Activated CD8-positive, alpha-beta memory T cell treated with anti-CD3 and anti-CD28 coated beads, Interleukin-2, amount 50 U/mL, for 48 hours (primary cell): ENCODE measurements at places on chromosomes 7 and 10.

DNA sequence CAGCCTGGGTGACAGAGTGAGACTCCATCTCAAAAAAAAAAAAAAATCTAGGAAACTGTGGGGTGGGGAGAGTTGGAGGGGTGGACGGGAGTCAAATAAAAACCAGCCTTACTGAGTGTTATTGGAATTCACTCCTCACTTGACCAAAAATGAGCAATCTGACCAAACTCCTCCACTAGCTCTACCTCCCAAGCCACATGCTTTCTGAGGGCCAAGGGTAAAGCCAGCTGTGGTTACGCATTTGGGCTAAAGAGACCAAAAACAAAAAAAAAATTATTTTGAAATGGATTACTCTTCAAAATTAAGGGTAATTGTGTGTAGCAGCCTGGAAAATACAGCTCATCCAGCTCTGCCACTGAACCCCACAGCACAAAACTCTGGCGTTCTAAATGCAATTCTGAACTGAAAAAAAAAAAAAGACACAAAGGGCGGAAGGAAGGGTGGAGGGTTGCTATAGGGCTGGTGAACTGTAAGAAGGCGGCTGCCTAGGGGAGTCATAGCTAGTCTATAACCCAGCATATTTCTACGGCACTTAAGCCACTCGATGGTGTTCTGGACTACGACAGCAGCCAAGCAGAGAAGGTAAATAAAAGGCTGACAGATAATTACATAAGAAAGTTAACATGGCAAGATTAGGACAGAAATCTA lies 7.8 kb downstream of the ELMO1 start:
- DNase-seq, result no peak

GRCh38 chr10:23063045-23063972 lies 32.1 kb upstream of the MSRB2 start:
- no peak for DNase-seq

DNA sequence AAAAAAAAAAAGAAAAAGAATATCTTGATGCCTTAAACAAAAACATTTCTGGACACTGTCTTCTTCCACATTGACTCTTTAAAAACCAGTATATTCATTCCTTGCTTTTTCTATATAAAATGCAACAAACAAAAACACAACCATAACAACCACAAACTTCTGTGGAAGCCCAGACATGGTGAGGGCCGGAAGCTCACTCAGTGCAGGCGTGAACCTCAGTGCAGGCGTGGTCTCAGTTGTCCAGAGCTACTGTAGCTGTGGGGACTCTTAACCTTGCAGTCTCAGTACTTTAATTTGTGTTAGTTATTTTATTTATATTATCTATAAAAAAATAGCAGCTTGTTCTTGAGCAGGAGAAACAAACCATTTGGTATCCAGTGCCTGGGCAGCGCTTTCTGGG lies 131.8 kb downstream of the DOCK1 start:
- DNase-seq, result no peak

DNA sequence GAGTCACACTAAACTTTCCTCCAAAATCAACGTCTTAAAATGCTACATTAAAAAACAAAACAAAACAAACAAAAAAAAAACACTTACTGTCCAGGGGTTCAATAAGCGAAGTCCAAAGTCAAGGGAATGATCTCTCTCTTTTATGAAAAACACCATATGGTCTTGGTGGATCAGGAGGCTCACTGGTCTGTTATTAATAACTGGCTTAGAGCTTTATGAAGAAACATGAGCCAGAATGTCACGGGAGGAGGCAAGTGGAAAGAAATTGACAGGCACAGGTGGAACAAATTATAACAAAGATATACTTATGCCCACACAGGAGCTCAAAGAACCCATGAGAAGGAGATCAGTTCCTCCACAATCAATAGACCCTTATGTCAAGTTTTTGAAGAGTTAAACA lies at the start of gene MRLN:
Gene MRLN, minus strand, starts transcription at position 189 of the 400 bp plus-strand sequence.
- DNase-seq, result no peak

- DNase-seq, result no peak
These were observed 12.7 kb downstream of the PPIF start for GRCh38 chr10:79359816-79360498.

DNA sequence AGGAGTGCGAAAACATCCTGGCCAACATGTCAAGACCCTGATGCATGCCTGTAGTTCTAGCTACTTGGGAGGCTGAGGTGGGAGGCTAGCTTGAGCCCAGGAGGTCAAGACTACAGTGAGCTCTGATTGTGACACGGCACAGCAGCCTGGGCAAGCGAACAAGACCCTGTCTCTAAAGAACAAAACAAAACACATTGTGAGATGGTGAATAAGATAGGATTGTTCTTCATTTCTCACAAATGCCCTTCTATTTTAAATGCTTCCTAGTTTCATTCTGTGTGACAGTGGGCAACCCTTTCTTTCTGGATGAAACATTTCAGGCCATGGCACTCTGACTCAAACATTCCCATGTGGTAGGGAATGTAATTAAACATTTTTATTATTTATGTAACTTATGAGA lies 13.5 kb downstream of the EFCAB10 start:
- DNase-seq, result no peak

GRCh38 chr10:33211106-33211878 lies 123.2 kb downstream of the NRP1 start:
- no peak for DNase-seq

GRCh38 chr7:104442481-104442880 lies 114.1 kb downstream of the LHFPL3 start:
- DNase-seq, result no peak

GRCh38 chr7:771234-772004 lies 44.3 kb upstream of the PRKAR1B start:
- no peak for DNase-seq

DNA sequence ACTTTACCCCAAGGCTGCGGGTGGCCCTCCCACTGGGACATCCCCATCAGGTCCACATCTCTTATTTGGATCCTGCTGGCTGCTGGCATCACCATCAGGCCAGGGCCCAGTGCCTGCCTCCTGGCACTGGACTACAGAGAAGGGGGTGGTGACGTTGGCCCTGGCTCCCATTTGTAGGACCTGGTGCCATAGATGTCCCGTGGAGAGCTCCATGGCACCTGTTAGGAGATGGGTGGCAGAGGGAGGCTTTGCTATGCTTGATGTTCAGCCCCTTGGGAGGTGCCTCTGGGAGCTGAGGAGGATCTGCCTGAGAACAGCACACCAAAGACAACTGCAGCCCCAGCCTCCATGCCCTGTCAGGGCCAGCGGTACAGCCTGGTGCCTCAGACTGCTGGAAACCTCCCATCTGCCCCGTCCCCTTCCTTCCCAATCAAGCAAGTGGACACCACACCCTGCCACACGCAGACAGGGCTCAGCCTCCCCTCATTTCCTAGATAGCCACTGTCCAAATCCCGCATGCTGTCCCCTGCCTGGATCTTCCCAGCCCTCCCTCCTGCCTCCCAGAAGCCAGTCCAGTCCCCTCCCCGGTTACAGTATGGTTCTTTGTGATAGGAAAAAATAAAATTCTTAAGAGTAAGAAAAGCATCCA lies 230.0 kb upstream of the GRB10 start:
- no peak for DNase-seq

GRCh38 chr7:45583296-45583695 lies 9.1 kb downstream of the ADCY1 start:
- no peak for DNase-seq

GRCh38 chr10:11212288-11213085 lies 194.8 kb downstream of the CELF2 start:
- no peak for DNase-seq

- DNase-seq, result no peak
These were observed 139.5 kb upstream of the CHST15 start for GRCh38 chr10:124232686-124233545.

- no peak for DNase-seq
These were observed 4.3 kb upstream of the YKT6 start for GRCh38 chr7:44196450-44196872.

DNA sequence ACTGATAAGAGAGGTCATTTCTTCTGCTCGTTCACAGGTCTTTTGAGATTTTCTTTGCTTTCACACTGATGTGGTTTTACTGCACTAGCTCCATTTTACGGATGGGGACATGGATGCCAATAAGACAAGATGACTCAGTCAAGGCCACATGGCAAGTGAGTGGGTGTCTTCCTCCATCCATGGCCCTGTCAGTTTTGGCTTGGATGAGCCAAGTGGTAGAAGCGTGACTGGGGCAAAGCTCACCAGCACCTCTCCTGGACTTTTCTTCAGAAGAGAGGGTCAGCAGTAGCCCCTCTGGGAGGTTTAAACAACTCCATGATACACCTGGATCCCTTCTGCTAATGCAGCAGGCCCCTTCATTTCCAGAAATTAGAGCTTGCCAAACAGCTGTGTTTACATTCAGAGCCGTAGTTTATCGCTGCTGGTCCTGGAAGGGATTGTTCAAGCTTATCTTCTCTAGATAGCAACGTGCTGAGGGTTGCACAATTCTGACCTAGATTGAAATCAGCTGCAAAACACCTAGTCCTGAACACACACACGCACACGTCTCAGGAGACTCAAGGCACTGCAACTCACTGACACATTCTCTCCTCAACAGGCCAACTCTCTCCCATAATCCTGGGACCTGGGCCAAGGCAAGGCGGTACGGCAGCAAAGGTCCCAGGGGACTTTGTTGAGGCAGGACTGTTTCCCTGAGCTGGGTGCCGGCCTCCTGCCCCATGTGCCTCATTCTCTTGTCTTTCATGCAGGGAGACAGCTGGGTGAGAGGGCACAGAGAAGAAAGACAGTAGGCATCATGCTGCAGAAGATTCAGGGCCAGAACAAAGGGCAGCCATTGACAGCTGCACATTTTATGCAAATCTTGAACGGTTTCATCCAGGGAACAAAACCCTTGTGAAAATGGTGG lies 14.2 kb upstream of the PDCD4 start:
- DNase-seq, result no peak

DNA sequence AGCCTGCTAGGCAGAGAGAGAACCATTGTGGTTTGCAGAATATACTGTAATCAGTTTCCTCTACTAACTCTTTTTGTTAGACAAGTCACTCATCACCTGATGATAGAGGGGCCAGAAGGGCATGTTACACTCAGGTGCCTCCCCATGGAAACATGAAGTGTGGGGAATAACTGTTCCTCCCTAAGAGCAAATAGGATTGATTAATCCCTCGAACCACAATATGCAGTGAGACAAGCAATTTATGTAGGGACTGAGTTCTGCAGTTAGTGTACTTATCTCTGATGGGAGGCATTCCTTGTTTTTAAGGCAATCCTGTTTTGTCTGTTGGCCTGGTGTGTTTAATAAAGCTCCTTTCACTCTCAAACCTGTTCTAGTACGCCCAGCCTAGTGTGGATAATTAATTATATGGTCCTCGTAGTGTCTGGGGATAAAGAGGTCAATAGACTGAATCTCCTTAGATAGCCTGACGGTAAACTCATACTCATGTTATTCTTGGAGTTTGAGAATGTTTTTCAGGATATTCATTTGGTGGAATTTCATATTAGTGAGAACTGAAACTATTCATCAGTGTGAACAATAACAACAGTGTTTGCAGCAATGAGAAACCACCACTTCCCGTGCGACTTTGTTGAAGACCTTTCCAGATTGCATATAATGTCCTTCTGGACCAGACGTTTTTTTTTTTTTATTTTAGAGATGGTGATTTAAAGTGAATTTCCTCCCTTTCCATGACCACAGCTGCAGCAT lies 344.8 kb upstream of the FZD8 start:
- DNase-seq, result no peak

GRCh38 chr7:150668472-150668911 lies 17.0 kb upstream of the GIMAP2 start:
- DNase-seq, result peak; percentile 62

GRCh38 chr10:30781670-30782121 lies 152.1 kb upstream of the LYZL2 start:
- no peak for DNase-seq

GRCh38 chr7:2096692-2097387 lies 135.9 kb downstream of the MAD1L1 start:
- DNase-seq, result no peak

GRCh38 chr7:50704844-50705243 lies 77.9 kb downstream of the GRB10 start:
- DNase-seq, result no peak

GRCh38 chr10:94150541-94151184 lies 156.9 kb downstream of the PLCE1 start:
- no peak for DNase-seq

DNA sequence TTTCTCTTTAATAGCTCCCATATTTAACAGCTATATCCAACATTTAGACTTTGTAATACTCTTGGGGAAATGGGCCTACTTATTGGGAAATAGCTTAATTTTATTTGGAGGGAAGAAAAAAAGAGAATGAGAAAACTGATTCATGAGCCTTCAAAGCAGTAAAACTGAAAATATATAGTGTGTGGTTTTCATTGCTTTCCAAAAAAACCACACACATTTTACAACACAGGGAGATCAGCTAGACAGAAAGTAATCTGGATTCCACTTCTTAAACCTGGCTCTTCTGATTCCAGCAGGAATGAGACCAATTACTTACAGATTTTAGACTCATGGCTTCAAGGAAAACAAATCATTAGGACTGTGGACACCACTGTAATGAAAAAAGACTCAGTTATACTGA lies 48.7 kb downstream of the CH25H start:
- no peak for DNase-seq

DNA sequence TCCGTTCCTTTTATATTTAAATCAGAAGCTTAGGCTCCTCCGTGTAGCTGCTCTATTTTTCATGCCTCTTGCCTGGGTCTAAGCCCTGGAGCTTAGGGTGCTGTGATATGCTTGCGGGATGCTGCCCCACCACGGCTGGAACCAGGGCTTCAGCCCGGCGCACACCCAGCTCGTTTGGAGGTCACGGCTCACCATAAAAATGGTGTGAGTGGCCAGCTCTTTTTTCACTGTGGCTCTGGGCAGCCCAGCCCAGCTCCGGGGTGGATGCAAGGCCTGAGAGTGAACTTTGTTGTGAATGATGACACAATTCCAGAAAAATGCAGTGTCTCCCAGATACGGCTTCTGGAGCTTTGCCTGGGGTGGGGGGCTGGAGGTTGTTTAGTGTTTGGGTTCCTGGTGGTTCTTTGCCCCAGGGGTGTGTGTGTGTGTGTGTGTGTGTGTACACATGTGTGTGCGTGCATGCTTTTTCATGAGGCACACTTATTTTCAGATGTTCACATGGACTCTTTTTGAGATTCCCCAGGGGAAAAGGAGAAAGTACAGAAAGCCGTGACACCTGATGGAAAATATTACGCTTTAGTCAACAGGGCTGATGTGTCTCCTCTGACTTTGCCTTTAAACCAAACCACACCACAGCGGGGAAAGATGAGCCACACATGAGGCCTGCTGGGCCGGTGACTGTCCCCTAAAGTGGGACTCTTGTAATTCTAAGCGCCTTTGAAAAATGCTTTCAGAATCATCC lies 46.2 kb downstream of the GRK5 start:
- peak; percentile 71 for DNase-seq

DNA sequence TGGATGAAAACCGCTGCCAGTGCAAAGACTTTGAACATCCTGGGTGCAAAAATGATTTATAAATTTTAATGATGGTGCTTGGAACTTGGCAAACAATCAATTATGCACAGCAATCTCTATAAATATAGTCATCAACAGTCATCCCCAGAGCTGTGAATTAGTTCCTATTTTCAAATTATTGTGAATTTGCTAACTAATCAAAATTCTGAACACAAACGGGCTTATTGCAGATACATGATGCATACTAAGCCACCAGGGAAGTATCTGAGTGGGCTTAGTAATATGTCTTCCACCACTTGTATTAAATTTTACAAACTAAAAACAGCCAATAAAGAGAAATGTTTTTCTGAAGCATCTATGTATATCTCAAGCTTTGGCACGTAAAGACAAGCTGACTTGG lies 165.2 kb downstream of the CALCR start:
- no peak for DNase-seq
